ENCODE measurements at places on chromosomes 6 and 20.

DNA sequence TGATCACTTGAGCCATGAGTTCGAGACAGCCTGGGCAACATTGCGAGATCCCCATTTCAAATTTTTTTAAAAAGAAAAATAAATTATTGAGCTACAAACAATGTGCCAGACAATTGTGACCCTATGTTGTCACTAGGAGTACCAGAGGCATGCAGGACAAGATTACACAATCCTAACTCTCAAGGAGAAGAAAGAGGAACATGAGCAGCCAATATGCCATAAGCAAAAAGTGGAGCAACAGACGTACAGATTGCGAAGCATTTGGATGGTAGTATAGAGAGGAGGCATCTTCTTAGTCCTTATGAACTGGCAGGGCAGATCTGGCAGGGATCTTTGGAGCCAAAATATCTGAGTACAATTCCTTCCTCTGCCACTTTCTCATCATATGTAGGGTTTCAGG is 156.4 kb downstream of the OR2B2 start:
- no peak for DNase-seq

DNA sequence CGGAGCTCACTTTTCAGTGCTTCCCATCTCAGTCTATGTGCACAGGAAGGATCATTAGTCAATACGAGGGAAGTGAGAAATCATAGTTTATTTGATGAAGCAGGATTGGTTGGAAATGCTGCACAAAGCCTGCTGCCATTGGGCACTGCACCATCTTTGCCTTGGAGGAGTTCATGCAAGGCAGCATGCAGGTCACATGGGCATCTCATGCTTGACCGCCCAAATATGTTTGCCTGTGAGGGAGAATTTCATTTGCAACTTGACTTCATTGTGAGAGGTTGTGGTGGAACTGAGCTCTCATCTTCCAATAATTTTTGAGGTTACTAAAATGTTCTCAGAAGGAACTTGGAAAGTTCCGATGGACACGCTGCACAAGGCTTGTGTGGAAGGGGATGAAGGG is 83.9 kb upstream of the SYNDIG1 start:
- no peak for DNase-seq

- no peak for DNase-seq
Observed at GRCh38 chr6:105926318-105926717, 159.8 kb upstream of the PRDM1 start.

DNA sequence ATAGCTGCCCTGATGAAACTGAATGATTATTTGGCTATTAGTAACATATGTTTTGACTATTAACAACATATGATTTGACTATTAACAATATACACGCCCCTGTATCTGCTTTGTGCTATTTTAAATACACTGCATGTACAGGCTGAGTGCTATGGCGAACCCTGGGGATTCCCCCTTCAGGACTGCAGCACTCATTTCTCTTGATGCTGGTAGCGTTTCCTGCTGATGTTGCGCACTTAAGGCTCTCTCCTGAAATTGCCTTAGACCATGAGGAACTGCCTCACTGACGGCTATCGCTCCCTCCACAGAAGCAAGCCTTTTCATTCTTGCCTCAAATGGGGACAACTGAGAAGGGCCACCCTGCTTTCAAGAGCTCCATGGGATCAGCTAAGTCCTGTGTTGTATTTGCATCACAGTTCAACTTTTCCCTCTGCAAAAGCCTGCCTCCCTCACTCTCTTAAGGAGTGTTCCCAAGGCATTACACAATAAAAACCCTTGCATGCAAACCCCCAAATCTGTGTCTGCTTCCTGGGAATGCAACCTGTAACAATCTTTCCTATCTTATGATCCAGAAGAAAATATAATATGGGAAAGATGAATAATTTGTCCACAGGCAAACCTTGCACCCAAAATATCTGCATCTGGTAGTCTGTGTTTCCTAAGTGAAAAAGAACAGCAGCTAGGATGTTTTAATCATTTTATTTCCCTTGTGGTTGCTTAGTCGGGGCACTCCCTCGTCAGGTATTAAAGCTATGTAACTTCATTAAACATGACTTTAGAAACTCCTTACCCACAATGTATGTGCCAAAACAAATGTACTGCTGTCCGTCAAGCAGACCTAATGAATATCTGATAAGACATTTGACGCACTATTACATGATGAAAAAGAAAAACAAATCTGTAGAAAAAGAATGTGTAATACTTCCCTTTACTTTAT is 456.4 kb downstream of the COL12A1 start:
- DNase-seq, result no peak

Measured in stimulated activated CD4-positive, alpha-beta T cell treated with anti-CD3 and anti-CD28 coated beads, Interleukin-12 subunit alpha, Interleukin-12 subunit beta, amount 100 ng/mL, for 24 hours (primary cell).